AG08395 (cell line): ENCODE measurements at places on chromosomes 3 and 15.

- DNase-seq = no peak
These were observed 4.1 kb upstream of the TGM5 start for GRCh38 chr15:43270676-43271306.

DNA sequence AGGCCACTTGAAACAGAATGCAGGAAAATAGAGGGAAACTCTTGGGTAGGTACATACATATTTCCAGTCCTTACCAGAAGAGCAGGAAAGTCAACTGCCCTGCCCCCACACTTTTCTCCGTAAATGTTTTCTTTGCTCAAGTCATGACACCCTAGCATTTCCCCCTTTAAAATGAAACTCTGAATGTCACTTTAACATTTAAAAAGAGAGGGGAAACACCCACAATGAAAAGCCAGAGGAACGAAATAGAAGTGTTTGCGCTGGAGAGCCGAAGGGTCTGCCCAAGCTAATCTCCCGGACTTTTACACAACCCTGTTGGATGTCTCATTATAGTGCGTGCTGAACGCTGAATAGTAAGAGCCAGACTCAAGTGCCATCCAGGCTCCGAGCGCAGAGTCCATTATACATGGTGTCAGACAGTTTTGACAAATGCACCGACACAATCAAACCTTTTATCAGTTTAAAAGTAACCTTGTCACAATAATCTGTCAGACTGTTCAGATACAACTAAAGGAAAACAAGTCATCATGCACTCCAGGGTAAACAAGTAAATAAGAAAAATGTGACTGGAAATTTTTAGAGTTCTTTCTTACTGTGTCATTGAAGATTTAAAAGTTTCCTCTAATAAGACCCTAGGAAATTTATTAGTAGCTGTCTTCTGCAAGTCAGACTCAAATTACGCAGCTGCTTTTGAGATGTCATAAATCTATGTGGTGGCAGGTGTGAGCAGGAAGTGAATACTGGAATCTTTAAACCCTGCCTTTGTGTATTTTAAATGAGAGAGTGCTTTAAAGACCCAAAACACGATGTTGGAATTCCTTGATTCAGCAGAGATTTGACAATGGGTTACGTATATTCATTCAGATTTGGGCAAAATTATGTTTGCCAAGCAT is 159.8 kb downstream of the RBMS3 start:
- DNase-seq = peak; percentile 34

- peak; percentile 6 for DNase-seq
These were observed 168.4 kb upstream of the BCL6 start for GRCh38 chr3:187913617-187914033.

DNA sequence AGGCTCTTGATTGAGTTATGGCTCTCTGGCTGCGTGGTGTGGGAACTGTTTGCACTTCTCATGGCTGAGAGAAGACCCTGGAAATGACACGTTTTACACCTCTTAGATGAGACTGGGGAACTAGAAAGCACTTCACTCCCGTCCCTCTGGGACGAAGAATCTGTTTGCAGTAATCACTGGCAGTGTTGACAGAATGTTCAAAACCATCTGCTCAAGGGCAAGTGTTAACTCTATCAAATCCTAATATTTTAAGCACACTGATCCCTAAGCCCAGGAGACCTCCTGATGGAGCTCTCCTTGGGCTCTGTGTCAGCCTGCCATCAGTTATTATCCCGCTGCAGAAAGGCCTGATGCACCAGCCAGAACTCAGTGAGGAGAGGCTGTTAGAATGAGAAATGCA is 323.8 kb upstream of the DNAJC19 start:
- DNase-seq = no peak

GRCh38 chr3:55484801-55485791 is 2.0 kb downstream of the WNT5A start:
- DNase-seq = peak; percentile 70

- DNase-seq = no peak
These were observed 570 bp downstream of the SACM1L start for GRCh38 chr3:45689787-45690145.

DNA sequence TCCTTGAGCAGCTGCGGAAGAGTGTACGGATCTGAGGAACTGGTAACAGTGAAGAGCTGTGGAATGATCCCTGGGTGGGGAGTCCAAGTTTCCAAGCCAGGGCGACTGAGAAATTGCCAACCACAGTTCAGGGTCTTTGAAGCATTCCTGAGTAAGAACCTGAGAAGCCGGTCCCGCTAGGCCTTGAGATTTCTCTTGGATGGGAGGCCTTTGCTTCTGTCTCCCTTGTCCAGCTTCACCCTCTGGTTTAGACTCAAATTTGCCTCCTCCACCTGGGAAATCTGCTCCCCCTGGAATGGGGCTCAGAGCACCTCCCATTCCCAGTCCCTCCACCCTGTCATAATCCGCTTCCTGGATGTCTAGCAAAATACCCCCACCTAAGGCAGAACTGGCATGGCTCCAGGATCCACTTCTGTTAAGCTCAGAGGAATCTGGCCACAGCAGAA is 127.7 kb upstream of the DLG1 start:
- no peak for DNase-seq

DNA sequence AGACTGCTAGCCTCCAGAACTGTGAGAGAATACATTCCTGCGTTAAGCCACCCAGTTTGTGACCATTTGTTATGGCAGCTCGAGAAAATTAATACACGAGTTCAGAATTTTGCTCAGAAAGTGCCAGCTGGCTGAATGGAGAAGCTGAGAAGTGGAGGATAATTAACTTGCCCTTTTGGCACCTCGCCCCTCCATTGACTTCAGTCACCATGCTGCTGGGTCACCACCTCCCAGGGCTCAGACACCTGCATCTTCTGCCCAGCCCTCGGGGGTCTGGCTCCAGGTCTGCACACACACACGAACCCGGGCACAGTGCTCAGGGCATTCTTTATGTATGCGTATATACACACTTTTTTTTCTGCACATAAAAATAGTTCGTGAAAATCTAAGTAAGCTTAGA is 32.0 kb downstream of the AMOTL2 start:
- DNase-seq = no peak

- DNase-seq = no peak
These were observed 99.4 kb downstream of the FLNB start for GRCh38 chr3:58107597-58107996.

DNA sequence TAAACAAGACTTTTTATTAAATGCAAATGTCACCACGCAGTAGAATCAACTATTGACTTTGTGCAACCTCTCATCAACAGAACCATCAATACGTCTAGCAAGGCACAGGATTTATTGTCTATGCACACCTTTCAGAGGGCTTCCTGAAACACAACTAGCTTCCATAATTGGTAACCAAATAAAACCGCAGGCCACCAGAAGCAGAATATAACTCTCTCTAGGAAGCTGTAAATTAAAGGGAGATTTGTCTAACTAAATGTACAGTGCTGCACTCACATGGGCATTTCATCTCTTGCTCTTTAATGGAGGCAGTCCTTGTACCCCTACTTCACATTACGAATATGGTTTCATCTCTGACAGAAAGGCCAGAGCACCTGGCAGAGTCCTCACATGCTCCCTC is 93.0 kb downstream of the FHIT start:
- DNase-seq = no peak

DNA sequence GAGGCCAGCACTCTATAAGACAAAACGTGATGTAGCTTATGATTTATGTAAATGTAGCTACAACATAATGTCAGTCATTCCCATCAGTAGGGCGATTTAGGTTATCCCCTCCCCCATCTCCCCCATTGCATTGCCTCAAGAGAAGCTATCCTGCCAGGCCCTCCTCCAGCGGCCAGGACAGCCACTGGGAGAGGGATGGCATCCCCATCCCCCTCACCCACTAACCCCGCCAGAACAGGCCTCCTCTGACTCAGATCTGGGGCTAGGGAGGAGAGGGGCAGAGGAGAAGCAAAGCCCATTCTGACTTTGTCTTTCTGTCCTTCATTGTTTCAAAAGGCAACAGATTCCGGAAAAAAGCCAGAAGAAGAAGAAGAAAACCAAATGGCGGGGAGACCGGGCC is 32.6 kb upstream of the ESYT3 start:
- DNase-seq = no peak

DNA sequence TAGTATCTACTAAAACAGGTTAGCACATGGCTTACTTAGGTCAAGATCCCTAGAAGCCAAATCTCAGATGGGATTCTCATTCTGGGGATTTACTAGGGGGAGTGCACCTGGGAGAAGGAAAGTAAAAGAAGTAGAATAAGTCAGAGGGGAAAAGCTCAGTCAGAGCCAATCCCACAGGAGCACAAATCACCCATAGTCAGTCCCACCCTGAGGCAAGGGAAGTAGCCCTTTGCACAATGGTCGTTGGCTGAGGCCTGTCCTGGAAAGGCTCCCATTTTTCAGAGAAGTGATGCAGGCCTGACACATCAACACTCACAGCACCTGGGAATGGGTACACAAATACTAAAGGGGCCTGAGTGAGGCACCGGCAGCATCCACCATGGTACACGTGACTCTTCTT is 39.8 kb downstream of the SST start:
- DNase-seq = peak; percentile 14

DNA sequence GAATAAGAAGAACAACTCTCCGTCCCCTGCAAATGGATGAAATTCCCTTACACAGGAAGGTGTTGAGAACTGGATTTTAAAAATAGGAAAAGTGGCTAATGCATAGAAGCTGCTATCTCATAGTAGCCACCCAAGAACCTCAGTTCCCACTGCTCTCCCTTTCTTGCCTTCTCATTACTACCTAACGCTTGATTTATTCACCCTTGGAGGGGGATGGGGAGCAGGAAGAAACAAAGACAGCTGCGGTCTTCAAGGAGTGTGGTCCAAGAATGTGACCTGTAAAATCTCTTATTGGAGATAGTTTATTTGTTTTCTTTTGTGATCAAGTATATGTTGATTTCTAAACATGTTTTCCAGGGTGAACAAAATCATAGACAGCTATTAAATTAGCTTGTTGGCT is 274.1 kb upstream of the CTNNB1 start:
- no peak for DNase-seq
